ENCODE measurements at places on chromosomes 7 and 10. TPM values are rescaled to one million over a fixed set of nuclear protein-coding genes. Genes with fewer than 3 reads are reported as not detected.

Gene C10orf67
- not detected for total RNA-seq

Gene MYOZ1
- not detected for total RNA-seq

- DNase-seq, result no peak
Measured at GRCh38 chr10:112811741-112812551, 138.1 kb upstream of the TCF7L2 start.

Gene RNF32
- 0.60 TPM for total RNA-seq

Gene PRPF18
- total RNA-seq, result 31.9 TPM

DNA sequence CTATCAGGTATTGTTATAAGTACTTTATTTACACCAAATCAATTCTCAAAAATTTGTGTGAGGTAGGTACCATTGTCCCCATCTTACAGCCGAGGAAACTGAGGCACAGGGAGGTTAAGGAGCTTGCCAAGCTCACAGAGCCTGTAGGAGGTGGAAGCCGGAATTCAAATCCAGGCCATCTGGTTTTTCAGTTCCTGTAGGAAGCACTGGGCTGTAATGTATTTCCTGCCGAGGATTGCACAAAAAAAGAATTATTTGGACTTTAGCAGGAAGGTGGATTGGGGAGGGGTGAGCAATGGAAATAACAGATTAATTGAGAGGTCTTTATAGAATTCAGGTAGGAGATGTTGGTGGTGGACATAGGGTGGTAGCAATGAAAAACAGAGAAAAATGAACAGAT, 315.3 kb upstream of the AUTS2 start:
- no peak for DNase-seq

DNA sequence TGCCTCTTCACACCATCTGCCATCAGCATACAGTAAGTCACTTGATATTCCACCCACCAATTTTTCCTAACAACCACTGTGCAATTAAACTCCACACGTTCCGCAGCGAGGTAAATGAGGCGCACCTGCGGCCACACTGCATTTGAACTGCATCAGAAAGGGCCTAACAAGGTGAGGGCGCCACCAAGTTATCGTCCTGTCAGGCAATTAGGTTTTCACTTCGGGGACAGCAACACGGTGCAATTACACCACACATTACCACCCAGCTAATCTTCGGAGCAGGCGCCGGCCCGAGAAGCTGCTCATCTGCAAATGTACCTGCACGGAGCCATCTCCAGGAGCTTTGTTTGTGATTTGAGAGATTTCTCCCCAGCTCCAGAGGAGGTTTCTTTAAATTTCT, 84.4 kb downstream of the EBF3 start:
- DNase-seq, result no peak

Gene OR6V1
- not detected for total RNA-seq

Gene FAM24A
- total RNA-seq, result not detected

DNA sequence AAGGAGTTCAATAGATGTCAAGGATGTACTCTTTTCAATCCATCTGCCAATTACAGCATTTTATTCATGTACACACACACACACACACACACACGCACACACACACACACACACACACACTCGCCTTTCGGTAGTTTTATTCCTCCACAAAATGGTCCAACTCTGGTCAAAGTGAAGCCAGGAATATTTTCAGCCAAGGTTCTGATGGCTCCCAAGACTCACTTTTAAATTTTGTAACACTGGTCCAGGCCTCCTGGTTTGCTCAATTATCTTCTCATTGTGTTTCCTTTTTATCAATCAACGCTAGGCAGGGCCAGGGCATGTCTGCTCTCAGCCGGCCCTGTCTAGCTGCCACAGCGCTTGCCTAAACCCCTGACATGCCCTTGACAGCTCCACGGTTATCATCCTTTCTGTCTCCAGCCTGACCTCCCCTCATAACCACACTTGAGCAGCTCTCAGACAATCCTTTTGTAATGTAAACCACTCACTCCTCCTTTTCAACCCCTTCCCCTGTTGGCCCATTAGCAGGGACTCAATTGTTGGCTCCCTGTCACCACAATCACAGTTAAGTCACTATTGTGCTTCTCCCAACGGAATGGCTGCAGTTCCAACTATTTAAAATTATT, 115.1 kb downstream of the ICA1 start:
- DNase-seq, result no peak

- no peak for DNase-seq
Measured at GRCh38 chr7:17520941-17521340, 222.5 kb downstream of the AHR start.

- no peak for DNase-seq
Measured at GRCh38 chr7:50824882-50825281, 42.2 kb upstream of the GRB10 start.

Gene GPR37
- total RNA-seq, result not detected

DNA sequence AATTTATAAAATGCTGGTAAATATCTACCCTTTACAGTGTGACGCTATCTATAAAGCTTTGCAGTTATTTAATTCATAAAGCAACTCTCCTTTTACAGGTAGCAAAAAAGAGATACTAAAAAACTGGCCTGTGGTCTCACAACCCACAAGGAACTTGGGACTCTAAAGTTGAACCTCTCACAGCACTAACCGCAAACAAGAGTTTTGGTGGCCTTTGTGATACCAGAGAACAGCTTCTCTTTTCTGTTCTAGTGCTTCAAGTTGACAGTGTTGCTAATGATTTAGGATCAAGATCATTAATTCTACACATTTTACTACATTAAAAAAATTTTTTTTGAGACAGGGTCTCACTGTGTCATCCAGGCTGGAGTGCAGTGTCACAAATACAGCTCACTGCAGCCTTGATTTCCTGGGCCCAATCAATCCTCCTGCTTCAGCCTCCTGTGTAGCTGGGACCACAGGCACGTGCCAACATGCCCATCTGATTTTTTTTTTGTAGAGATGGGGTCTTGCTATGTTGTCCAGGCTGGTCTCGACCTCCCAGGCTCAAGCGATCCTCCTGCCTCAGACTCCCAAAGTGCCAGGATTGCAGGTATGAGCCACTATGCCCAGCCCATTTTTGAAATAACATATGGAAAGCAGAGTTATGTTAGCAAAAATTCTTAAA, 56.0 kb upstream of the ST8SIA6 start:
- DNase-seq, result no peak

- no peak for DNase-seq
Measured at GRCh38 chr7:156558198-156558597, 82.4 kb upstream of the RNF32 start.

- no peak for DNase-seq
Measured at GRCh38 chr10:130353928-130354572, 217.9 kb downstream of the GLRX3 start.

- no peak for DNase-seq
Measured at GRCh38 chr7:36393826-36394225, 4.2 kb downstream of the ANLN start.

DNA sequence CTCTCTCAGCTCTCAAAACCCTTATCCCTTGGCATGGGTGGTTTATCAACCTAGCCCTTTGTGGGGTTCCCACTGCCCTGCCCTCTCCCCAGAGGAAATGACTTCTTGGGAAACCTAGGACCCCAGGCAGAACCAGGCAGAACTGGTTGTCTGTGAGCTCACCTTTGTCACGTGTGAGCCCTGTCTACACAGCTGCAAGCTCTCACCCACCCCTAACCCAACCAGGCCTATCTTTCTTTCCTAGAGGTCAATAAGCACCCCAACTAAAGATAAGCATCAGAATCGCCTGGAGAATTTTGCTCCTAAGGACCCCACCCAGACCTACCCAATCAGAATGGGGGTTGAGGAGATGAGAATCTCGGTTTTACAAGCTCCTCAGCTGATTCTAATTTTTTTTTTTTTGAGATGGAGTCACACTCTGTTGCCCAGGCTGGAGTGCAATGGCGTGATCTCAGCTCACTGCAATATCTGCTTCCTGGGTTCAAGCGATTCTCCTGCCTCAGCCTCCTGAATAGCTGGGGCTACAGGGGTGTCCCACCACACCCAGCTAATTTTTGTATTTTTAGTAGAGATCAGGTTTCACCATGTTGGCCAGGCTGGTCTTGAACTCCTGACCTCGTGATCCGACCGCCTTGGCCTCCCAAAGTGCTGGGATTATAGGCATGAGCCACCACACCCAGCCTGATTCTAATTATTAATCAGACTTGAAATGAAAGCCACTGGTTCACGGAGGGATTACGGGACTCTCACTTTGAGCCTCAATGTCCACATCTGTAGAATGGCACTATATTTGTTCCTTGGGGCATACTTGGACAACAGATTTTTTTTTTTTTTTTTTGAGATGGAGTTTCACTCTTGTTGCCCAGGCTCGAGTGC, 7.5 kb upstream of the DDIT4 start:
- no peak for DNase-seq

DNA sequence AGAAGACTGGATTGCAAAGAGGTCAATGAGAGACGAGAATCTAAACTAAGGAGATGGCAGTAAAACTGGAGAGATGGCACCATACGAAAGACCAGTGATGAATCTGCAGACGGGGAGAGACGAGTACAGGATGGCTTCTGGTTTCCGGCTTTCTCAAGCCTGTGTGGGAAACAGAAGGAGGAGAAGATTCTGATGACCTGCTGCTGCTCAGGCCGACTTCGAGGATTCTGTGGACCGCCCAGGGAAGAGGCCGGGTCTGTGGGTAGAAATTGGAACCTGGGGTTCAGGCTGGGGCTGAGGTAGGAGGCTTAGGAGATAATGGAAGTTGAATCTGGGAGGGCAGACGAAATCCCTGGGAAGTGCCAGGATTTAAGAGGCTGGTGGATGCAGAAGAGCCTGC, 48.6 kb downstream of the PARP12 start:
- no peak for DNase-seq

DNA sequence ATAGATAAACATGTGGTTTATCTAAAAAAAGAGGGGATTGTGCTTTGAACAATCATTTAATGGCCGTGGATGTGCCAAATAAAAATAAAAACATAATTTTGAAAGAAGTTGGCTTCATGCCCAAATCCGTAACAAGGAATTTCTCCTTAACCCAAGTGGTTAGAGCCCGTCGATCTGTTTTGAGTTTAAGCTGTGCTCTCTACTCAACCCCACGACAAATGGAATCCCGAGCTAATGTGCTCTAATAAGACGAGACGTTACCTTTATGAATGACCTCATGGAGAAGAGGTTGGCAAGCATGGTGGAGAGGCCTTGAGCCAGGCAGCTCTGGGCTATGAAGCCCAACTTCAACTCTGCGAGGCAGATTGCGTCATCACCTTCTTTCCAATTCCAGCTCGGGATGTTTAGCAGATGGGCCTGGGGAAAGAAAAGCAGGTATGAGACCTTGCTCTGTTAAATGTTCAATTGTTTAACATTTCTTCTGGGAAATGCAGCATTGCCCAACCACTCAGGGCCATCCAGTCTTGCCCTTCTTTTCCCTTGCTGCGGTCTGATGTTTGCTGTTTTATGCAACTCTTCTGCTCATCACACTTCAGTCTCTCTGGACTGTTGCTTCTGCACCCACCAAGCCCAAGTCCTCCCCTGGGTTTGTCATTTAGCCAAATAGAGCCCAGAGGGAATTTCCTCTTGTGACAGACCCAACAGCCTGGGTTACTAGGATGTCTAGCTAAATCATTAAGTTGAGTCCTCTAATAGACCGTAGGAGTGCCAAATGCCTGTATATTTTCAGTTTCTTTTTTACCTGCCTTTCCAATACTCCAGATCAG, 564.6 kb downstream of the KCNMA1 start:
- DNase-seq, result no peak

- DNase-seq, result no peak
Measured at GRCh38 chr10:3820255-3820654, 35.2 kb upstream of the KLF6 start.

Gene INSIG1
- total RNA-seq, result 53.0 TPM

Gene PIP
- total RNA-seq, result not detected

DNA sequence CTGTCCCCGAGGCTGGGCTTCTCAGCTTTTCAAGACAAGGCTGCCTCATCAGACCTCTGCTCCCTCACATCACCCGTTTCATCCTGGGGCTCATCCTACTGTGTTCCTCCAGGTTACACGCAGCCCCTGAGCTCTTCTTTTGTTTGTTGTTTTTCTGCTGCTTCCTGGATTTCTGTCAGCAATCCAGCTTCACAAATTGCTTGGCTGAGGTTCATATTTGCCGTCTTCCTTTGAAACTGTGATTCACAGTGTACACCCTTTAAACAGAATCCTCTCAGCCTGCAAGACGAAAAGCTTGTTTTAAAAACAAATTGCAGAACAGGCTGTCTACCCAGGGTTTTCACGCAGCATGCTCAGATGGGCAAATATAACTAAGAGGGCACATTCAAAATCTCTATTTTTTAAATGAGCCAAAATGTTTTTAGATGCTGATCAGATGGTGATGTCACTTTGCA, 39.1 kb upstream of the PARD3 start:
- DNase-seq, result no peak

DNA sequence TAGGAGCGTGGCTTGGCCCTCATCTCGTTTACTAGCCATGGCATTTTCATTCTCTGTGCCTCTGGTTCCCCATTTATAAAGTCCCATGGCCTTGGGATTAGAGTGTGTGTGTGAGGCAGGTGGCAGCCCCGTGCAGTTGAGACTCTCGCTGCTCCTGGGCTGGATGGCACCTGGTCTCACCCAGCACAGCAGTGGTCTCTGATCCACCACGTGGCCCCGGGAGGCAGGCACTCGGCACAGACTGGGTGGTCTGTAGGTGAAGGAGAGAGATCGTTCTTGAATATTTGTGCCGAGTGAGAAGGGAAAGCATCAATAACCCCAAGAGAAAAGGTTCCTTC, 50.4 kb downstream of the CALML3 start:
- no peak for DNase-seq

DNA sequence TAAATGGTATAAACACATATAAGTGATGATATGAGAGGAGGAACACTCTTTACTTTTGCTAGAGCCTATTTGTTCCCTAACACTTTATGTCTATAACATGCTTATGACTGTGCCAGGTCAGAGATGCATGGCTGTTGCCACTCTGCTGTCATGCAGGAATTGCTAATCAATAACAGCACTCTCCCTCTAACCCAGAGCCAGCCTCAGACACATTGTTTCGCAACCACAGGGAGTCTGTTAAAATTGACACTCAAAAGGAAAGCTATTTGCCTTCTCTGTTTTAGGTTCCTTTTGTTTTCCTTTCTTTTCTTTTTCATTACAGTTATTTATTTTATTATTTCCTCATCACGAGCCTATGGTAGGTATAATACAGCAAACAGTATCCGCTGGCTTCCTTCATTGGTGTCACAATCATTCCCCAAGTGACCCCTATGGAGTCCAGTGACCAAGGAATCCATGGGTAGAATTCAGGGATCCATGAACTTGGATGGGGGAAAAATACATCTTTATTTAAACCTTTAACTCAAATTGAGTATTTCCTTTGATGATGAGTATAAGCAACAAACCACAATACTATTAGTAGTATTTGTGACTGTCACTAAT, 6.8 kb downstream of the PON2 start:
- no peak for DNase-seq

- no peak for DNase-seq
Measured at GRCh38 chr7:99419323-99420021, 10.7 kb downstream of the BUD31 start.

GRCh38 chr10:98425511-98426352, 10.8 kb upstream of the PYROXD2 start:
- DNase-seq, result no peak

Gene TMEM229A
- total RNA-seq, result not detected

- no peak for DNase-seq
Measured at GRCh38 chr10:86043236-86043635, 323.4 kb downstream of the GRID1 start.

Gene ARMC3
- total RNA-seq, result not detected
